ENCODE measurements at places on chromosomes 7 and 10. TPM values are rescaled to one million over a fixed set of nuclear protein-coding genes. Genes with fewer than 3 reads are reported as not detected.

DNA sequence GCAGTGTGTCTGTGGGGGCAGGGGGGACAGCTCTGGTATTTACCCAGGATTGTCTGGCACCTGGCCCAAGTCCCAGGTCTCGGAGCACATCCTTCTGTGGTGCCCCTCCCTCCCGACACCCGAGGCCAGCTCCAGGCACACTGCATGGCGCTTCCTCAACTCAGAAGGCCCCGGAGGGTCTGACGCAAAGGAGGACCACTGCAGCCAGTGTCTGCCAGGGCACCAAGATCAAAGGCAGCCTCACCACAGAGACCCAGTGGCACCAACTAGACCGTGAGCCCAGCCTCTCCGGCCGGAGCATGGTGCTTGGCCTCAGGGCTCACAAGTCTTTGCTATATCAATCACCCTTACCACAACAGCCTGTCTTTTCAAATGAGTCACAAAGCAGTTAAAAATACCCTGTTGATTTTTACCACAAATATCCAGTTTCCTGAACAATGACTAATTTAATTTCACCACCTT lies 99.3 kb upstream of the DDC start:
- H3K36me3 ChIP-seq: no peaks in the 10 kb centered on the region
- DNase-seq: no peak
- H3K4me3 ChIP-seq: no peak overlapping the region
- peaks cover 55% of the 10 kb centered on the region for H3K4me1 ChIP-seq

The SYPL1 gene
- 33.1 TPM for total RNA-seq

The DMBT1 gene
- not detected for total RNA-seq

DNA sequence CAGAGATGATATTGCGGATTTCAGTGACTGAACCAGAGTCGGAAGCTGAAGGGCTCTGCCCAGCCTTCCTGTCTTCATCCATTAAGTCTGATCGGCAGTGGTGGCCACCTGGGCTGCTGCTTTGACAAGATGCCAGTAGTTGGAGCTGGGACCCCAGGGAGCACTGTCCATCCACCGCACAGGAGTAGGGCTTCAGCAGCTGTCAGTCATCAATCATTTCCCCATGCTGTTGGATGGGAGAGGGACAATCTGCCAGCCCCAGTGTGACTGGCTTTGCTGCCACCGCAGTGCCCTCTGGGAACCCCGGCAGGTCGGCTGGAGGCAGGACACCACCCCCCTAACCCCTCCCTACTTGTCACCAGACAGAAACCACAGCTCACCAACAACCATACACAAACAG lies 23.0 kb upstream of the GPR146 start:
- no peak for DNase-seq
- no peaks in the 10 kb centered on the region for H3K4me1 ChIP-seq
- no peak overlapping the region for H3K27ac ChIP-seq
- H3K36me3 ChIP-seq: no peaks in the 10 kb centered on the region
- no peaks in the 10 kb centered on the region for H3K27me3 ChIP-seq

DNA sequence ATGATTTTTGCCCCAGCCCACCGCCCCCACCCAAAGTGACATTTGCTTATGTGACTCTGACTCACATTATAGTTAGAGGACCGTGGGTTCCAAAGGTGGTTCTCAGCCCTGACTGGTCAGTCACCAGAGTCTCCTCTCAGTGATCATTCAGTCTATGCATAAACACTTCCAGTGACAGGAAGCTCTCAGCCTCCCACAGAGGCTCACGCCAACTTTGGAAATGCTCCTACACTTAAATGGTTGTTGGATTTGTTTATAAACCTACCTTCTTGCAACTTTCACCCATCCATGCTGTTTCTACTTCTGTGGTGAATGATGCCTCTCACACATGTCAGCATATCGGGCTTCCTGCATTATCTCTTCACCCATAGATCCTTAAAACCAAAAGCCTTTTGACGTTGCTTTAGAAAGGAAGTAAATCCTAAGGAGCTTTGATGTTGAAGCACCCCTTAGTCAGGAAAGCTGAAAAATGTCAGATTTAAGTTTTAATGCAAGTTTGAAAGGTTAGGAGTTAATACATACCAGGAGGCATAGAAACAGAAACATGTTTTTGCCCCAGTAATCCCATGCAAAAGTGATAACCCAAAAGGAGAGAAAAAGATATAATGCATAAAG lies 46.5 kb upstream of the FGL2 start:
- H3K4me1 ChIP-seq: no peaks in the 10 kb centered on the region
- H3K4me3 ChIP-seq: no peak overlapping the region
- H3K36me3 ChIP-seq: peaks cover 12% of the 10 kb centered on the region
- no peaks in the 10 kb centered on the region for H3K27me3 ChIP-seq

GRCh38 chr7:151099486-151100211 lies 13.4 kb downstream of the AGAP3 start:
- no peak overlapping the region for H3K27ac ChIP-seq
- DNase-seq: no peak
- H3K36me3 ChIP-seq: no peaks in the 10 kb centered on the region
- H3K4me3 ChIP-seq: no peak overlapping the region
- no peaks in the 10 kb centered on the region for H3K27me3 ChIP-seq
- H3K4me1 ChIP-seq: no peaks in the 10 kb centered on the region

DNA sequence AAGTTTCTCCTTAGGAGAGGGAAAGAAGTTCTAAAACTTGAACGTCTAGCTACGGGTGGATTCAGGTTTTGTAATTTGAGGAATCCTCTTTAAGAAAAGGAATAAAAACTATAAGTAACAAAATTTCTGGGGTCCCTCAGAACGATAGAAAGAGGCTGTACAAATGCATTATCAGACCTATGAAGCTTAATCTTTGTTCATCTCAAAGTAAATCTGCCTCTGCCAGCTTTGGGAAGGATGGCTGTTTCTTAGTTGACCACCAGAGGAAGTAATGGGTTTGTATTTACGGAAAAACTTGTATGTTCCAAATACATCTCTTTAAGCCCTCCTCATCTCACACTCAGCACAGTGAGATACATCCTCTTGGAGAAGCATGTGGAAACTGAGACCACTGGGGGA lies 864 bp downstream of the PSTK start:
- no peak for DNase-seq
- H3K27ac ChIP-seq: no peak overlapping the region
- peak overlapping the region; percentile 64 for H3K4me3 ChIP-seq
- peaks cover 11% of the 10 kb centered on the region for H3K4me1 ChIP-seq
- no peaks in the 10 kb centered on the region for H3K36me3 ChIP-seq

GRCh38 chr7:152176797-152177196 lies 151.3 kb downstream of the GALNT11 start:
- no peak for DNase-seq
- peaks cover 41% of the 10 kb centered on the region for H3K36me3 ChIP-seq
- no peak overlapping the region for H3K27ac ChIP-seq
- H3K27me3 ChIP-seq: no peaks in the 10 kb centered on the region
- no peak overlapping the region for H3K4me3 ChIP-seq
